Kidney tubule cell (primary cell): ENCODE measurements at places on chromosomes 6 and 20.

DNA sequence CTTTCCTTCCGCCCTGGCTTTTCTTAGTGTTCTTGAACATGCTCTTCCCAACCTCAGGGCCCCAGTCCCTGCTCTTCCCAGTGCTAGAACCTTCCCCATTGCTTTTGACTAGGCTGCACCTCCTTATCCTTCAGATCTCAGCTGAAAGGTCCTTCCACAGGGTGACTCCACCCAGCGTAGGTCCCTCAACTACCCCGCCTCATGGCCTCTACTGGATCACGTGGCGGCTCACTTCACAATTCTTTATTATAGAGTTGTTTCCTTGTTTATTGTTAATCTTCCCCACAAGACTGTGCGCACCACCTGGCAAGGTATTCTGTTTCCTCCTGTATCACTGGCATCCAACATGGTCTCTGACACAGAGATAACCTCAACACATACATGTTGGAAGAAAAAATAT is 31.2 kb downstream of the TTLL9 start:
- no peak for DNase-seq

- no peak for DNase-seq
Measured at GRCh38 chr6:41654698-41655151, 16.5 kb downstream of the MDFI start.

- no peak for DNase-seq
Measured at GRCh38 chr6:100568255-100568654, 103.5 kb upstream of the SIM1 start.

DNA sequence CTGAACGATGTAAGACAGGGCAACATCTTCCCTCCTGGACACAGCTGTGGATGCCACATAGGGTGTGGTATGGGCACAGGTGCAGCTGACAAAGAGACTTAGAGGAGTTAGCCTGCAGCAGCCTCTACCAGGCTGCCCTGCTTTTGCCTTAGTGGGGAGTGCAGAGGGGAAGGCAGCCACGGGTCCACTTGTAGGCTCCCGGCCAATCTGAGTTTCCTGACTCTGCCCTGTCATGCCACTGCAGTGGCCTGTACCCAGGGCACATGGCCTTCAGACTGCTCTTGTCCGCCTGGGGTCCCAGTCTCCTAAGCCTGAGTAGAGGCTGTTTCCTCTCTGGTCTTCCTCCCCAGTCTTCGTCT is 17.1 kb upstream of the CST9L start:
- DNase-seq: no peak

DNA sequence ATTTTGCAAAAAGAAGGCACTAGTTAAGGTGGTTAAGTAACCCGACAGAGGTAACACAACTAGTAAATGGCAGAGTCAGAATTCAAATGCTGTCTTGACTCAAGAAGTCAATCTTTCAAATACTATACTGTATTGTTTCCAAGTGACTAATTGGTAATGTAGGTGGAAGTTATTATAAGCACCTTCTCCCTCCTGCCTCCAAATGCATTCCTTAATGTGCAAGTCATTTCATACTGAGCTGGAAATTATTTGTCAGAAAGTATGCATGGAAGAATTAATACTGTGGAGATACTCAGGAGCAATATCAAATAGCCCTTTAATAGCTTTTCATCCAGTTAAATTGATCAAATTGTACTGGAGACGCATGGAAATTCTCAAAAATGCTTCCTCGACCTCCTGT is 579.1 kb downstream of the DOK5 start:
- peak; percentile 62 for DNase-seq

DNA sequence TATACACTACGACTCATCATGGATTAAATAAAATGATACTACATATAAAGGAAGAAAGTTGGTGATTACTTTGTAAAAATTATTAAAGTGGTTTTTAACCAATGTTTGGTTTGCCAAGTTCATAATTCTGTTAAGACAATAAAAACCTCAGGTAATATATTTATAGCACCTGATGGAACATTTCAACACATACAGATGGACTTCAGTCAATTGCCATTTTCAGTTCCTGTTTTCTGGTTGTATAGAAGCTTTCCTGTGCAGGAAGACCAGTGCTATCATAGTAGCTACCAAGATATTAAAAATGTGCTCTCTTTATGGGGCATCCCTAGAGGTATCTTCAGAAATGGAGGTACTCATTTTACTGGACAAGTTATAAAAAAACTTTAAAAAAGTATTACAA is 1686.4 kb downstream of the GRIK2 start:
- no peak for DNase-seq

DNA sequence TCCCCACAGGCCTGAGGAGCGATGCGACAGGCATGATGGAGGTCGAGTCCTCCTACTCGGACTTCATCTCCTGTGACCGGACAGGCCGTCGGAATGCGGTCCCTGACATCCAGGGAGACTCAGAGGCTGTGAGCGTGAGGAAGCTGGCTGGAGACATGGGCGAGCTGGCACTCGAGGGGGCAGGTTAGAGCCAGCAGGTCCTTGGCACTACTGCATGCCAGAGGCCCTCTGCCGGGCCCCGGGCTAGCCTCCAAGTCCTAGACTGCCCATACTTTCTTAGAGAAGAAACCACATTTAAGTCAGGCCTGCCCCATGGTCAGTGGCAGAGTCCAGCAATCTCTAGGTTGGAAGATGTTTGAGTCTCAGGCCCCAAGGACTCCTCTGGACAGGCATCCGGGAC is 32.1 kb downstream of the PKIG start:
- no peak for DNase-seq

DNA sequence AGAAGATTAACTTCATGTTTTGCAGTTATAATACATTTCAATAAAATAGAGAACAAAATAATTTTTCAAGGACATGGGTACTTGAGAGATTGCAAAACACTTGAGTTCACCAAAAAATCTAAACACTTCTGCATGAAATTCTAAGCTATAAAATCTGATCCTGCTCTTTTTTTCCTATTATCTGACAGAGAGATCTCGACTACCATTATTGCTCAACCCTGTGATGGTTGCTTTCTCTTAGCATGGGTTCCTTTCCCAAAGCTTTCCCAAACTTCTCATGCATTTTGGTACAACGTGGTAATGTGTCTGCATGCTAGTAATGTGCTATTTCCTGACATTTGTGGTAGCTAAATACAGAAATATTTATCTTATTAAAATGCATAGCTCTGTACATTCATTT is 1243.1 kb upstream of the ADGRB3 start:
- no peak for DNase-seq

GRCh38 chr20:63653041-63653973 is at the start of gene STMN3:
TSS of gene STMN3 (minus strand) at chr20:63653424. CDS start at chr20:63653345, 79 bp downstream.
- peak; percentile 84 for DNase-seq

- no peak for DNase-seq
Measured at GRCh38 chr6:112193535-112194051, 60.8 kb downstream of the LAMA4 start.

DNA sequence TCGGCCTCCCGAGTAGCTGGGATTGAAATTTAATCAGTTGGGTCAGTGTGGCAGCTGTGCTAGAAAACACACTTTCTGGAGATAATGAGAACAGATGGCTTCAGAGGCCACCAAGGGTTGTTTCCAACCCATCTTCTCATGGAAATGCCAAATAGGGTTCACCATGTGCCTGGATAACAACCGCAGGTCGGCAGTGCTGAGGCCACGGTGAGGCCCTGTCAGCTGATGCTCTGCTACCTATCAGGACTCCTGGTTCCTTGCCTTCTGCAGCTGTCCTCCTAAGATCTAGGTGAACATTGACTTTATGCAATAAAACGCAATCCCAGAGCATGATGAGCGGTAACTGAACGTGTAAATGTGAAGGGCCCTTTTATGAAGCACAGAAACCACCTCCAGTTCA is 139.3 kb upstream of the SNX9 start:
- DNase-seq: no peak

DNA sequence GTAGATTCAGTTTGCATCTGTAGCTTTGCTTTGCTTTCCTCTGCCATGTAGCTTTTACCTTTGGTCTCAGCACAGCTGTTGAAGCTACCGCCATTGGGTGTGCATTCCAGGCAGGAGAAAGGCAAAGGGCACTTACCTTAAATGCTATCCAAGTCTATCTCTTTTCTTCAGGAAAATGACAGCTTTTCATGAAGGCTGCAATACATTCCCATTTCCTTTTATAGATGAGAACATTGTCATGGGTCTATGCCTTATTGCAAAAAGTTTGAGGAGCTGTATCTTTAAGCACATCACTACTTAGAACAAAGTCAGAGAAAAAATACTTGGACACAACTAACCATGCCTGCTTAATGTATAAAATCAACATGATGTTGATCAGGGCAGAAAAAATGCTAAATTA is 266.8 kb downstream of the DOK5 start:
- DNase-seq: no peak

- no peak for DNase-seq
Measured at GRCh38 chr20:23061262-23061661, 11.8 kb upstream of the THBD start.
